ENCODE measurements at places on chromosomes 12 and 14. TPM values are rescaled to one million over a fixed set of nuclear protein-coding genes. Genes with fewer than 3 reads are reported as not detected.

TPH2 gene
- total RNA-seq: not detected

SMOC1 gene
- not detected for total RNA-seq

GSC gene
- not detected for total RNA-seq

SOAT2 gene
- 0.79 TPM for total RNA-seq

DNA sequence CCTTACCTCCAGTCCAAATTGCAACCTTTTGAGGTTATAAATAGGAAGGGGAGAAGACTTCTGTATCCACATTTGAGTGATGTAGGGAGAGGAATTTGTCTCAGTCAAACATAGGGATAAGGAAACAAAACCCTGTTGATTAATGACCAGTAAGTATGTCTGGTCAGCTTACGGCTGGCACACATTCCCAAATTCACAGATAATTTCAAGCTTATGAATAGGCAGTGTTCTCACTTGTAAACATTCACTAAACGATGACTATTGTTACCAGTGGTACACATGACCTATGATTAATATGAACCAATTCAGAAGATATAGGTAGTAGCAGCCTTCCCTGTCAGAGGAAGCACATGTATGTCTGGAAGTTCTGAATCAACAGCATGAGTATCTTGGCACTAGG, 33.0 kb upstream of the SLC5A8 start:
- H3K27me3 ChIP-seq: peaks cover 29% of the 10 kb centered on the region
- no peak for DNase-seq
- H3K36me3 ChIP-seq: no peaks in the 10 kb centered on the region
- no peaks in the 10 kb centered on the region for H3K4me1 ChIP-seq
- H3K4me3 ChIP-seq: no peak overlapping the region

DNA sequence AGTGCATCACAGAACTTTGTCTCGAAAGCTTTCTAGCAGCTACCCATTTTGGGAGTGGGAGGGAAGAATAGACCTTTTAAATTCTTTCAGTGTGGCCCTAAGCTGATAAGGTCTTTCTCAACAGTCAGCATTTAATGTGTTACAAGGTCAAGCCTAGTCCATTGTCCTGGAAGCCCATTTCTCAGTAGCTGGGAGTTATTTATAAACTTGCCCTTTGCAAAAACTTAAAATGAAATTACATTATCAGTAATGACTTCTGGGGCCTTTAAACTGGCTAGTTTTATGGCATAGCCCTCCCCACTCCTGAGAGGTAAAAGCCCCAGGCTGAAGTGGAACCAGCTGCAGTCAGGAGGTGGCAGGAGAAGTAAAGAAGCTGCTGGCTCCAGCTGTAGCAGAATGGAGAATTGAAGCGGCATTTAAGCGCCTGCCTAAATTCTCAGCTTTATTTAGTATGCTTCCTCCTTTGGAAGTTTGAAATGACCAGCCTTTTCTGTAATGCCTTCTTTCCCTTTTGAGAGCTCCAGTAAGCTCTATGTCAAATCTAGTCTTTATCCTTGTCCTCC, 12.4 kb downstream of the COPZ1 start:
- no peaks in the 10 kb centered on the region for H3K4me1 ChIP-seq
- DNase-seq: no peak
- H3K4me3 ChIP-seq: no peak overlapping the region
- no peak overlapping the region for H3K27ac ChIP-seq
- no peaks in the 10 kb centered on the region for H3K27me3 ChIP-seq

DNA sequence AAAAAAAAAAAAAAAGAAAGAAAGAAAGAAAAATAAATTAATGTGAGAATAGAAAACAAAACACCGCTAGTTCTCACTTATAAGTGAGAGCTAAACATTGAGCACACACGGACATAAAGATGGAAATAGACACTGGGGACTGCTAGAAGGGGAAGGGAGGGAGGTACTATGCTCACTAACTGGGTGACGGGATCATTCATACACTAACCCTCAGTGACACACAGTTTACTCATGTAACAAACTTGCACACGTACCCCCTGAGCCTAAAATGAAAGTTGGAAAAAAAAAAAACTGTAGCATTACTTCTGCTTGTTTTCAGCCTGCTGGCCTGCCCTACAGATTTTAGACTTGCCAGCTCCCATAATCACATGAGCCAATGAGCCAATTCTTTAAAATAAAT, 10.5 kb upstream of the PRMT5 start:
- H3K4me1 ChIP-seq: no peaks in the 10 kb centered on the region
- H3K27ac ChIP-seq: no peak overlapping the region
- no peak overlapping the region for H3K4me3 ChIP-seq
- H3K36me3 ChIP-seq: no peaks in the 10 kb centered on the region
- no peaks in the 10 kb centered on the region for H3K27me3 ChIP-seq
- DNase-seq: no peak

DNA sequence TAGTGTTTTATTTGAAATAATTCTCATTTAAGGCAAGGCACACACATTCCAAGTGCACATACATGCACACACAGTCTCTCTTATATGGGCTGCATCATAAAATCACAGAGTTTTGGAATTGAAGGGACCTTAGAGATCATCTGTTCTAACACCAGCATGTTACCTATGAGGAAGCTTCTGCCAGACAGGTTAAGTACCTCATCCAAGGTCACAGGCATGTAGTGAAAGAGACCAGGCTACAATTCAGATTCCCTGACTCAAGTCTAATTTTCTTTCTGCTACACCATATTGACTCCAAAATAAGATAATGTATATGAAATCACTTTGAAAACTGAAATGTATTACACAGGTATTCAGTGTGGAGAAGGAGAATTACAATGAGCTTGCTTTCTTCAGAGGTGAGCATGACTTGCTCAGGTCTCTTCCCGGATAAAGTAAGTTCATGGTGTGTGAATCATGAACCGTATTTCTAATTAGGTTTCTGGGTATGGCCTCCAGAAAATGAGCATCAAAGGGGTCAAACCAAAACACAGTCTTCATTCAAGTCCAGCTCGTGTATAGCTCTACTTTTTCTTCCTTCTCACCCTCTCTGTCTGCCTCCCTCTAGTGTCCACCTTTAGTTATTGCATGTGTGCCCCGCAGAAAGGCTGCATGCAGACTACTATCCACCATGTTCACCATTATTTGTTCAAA, 411.9 kb downstream of the FUT8 start:
- H3K27ac ChIP-seq: no peak overlapping the region
- DNase-seq: peak; percentile 46
- H3K4me1 ChIP-seq: no peaks in the 10 kb centered on the region
- no peaks in the 10 kb centered on the region for H3K27me3 ChIP-seq

DNA sequence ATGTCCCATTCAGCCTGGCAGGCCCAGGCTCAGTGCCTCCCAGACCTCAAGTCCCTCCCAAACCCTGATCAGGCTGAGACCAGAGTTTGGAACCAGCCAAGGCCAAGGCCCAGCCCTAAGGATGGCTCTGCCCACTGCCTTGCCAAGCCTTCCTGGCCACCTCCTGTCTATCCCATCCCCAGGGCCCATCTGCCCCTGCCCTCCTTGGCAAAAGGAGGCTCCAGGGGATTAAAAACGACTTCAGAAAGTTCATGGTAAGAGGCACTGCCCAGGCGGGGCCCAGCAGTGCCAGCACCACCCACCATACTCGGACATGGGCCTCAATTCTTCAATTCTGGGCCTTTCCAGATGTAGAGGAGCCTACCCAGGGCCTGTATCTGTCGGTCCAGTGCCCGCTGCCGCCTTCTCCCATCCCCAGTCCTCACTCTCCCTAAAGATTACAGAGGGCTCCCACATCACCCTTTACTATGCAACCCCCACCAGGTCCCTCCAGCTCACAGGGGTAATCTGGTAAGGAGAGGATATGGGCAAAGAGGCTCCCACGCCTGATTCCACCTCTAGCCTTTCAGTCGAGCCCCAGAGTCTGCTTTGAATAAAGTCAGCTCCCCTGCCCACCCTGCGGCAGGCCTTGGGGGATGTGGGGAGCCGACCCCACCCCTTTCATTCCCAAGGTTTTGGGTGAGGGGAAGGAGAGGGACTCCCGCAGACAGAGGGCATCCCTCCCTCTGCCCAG, 932 bp downstream of the ADCY6 start:
- H3K4me3 ChIP-seq: peak overlapping the region; percentile 89
- H3K4me1 ChIP-seq: peaks cover 29% of the 10 kb centered on the region
- H3K27ac ChIP-seq: 0 out of 2 replicates have a peak overlapping the region, but pooled peaks have one; percentile 3
- DNase-seq: no peak

GRCh38 chr12:132367071-132367851, 37.9 kb upstream of the GALNT9 start:
- H3K4me3 ChIP-seq: no peak overlapping the region
- no peaks in the 10 kb centered on the region for H3K4me1 ChIP-seq
- H3K27ac ChIP-seq: no peak overlapping the region

DNA sequence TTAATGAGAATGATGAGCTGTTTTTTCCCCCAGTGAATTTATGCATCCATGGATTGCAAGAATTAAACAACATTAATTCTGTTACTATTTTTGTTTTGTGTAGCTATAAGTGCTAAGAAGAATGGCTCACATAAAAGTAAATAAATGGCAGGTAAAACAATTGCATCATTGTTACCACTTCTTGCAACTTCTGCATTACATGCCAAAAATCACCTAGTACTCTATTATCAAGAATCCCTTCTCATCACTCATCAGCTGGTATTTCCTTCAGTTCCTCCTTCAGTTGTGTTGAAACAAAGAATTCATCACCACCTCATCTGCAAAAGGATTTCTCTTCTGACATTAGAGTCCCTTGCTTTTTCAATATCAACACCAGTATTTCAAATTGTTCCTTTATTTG, 773 bp downstream of the A2M start:
- no peak for DNase-seq
- H3K27ac ChIP-seq: no peak overlapping the region
- H3K4me3 ChIP-seq: no peak overlapping the region
- H3K27me3 ChIP-seq: peaks cover 4% of the 10 kb centered on the region
- H3K4me1 ChIP-seq: no peaks in the 10 kb centered on the region

GRCh38 chr12:57543581-57543980, 3.4 kb downstream of the DCTN2 start:
- no peaks in the 10 kb centered on the region for H3K27me3 ChIP-seq
- peaks cover 9% of the 10 kb centered on the region for H3K4me1 ChIP-seq
- DNase-seq: no peak

GRCh38 chr12:98110536-98110935, 404.9 kb upstream of the TMPO start:
- no peak overlapping the region for H3K4me3 ChIP-seq
- DNase-seq: no peak
- no peaks in the 10 kb centered on the region for H3K36me3 ChIP-seq
- H3K27me3 ChIP-seq: no peaks in the 10 kb centered on the region
- H3K4me1 ChIP-seq: no peaks in the 10 kb centered on the region
- H3K27ac ChIP-seq: no peak overlapping the region

- H3K27ac ChIP-seq: no peak overlapping the region
- DNase-seq: no peak
- no peaks in the 10 kb centered on the region for H3K36me3 ChIP-seq
- H3K27me3 ChIP-seq: no peaks in the 10 kb centered on the region
Observed at GRCh38 chr14:81766321-81766915, 232.8 kb upstream of the SEL1L start.
